ENCODE measurements at places on chromosomes 1 and 21.

GRCh38 chr1:8176279-8176678 lies 141.6 kb upstream of the SLC45A1 start:
- no peak for DNase-seq

- DNase-seq, result no peak
Observed at GRCh38 chr1:30915491-30916230, 7.1 kb upstream of the SDC3 start.

DNA sequence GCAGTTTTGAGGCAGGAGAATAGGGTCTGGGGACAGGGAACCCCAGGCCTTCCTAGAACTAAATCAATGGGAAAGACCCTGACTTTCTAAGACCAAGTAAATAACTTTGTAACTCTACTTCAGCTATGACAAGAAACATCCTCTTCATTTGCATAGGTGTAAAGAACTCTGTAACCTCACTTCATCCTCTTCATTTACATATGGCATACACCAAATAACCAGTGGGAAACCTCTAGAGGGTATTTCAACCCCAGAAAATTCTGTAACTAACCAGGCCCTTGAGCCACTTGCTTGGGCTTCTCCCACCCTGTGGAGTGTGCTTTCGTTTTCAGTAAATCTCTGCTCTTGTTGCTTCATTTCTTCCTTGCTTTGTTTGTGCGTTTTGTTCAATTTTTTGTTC lies 495.6 kb downstream of the SIPA1L2 start:
- DNase-seq, result no peak

GRCh38 chr1:101051688-101052638 lies 26.4 kb upstream of the DPH5 start:
- no peak for DNase-seq

GRCh38 chr1:97693601-97694000 lies 227.2 kb downstream of the DPYD start:
- no peak for DNase-seq

DNA sequence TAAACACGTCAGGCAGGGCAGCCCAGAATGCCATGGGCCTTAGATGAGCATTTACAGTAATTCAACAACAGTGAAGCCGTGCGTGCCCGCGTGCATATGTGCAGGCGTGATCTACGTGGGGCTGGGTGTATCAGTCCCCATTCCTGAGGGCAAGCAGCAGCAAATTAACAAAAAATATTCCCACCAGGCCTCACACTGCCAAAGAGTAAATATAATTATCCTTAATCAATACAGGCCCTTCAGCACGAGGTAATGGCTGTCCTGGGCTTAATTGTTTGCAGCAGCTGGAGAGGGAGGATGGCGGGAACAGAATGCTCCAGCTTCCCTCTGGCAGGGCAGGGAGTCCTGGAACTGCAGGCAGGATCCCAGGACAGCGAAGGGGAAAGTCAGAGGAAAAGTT lies 91.8 kb downstream of the DDX20 start:
- no peak for DNase-seq

DNA sequence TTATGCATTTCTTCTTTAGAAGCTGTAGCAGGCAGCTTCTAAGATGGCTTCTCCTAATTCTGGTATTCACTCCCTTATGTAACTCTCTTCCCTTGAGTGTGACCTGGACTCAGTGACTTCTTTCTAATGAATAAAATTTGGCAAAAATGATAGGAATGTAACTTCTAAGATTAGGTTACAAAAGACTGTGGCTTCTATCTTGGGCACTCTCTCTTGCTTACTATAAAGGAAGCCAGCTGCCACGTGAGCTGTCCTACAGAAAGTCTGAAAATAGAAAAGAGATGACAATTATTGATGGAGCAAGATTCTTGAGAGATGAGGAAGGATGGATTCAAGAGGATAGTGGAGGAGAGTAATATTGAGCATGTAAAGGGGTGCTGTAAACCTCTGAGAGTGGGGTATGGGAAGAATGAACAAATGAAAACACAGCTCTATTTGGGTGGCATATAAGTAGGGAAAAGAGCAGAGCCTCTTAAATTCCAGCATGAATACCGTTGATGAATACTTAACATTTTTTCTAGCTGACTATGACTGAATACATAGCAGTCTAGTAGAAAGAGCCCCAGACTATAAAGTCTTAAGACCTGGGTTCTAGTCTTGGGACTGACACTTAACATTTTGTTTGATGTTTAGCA lies 5.5 kb downstream of the TSEN15 start:
- peak; percentile 83 for DNase-seq

- peak; percentile 54 for DNase-seq
Observed at GRCh38 chr21:34630536-34631143, 15.7 kb upstream of the RCAN1 start.

DNA sequence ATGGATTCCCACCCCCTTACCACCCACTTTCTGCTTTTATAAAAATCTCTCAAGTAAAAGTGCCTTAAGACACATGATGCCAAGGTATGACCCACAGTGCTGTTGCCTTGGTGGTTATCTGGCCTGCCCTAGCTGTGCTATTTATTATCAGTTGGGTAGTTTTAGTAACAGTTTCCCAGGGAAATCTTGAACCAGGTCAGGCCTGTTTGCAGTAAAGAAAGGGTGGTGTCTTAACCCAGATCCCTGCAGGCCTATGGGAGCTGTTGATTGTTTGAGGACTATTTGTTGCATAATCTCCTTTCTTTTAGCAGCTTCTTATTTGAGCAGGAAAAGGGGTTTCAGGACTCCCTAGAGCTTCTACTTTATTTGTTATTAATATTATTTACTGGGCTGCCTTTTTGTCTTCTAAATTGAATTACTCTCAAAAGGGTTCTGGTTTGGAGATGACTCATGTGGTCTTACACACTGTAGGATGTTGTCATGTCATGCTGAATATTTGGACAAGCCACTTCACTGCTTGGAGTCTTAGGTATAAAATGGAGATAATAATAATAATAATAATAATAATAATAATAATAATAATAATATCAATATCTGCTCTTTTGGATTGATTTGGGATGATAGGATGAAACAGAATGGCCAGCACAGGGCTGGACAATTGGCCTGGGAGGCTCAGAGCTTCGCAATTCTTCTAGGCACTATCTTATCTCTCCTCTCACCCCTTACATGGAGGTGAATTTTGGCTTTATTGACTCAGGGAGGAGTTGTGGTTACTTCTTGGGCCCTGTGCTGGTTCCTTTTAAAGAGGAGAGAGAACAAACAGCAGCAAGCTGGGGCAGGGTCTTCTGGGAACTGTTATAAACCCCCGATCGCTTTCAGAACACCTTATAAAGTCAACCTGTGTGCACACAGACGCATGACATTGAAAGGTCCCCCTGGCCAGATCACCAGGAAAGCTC lies 252.1 kb downstream of the PRDM2 start:
- DNase-seq, result no peak

DNA sequence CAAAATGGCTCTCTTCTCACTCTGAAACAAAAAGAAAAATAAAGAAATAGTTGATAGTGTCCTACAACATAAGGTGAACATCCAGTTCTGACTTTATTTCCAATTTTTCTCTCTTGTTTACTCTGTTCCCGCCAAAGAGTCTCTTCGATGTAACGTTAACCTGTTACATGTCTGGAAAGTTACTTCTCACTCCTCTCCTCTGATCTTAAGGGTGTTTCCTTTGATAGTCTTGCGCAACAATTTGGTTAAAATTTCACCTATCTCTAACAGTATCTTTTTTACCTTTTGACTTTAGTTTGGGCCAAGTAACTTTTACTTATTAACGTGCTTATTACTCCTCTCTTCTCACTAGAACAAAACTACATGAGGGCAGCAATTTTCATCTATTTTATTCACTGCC lies 1450.2 kb downstream of the BRINP3 start:
- no peak for DNase-seq

GRCh38 chr21:46627726-46628125 lies 7.7 kb upstream of the PRMT2 start:
- DNase-seq, result no peak

DNA sequence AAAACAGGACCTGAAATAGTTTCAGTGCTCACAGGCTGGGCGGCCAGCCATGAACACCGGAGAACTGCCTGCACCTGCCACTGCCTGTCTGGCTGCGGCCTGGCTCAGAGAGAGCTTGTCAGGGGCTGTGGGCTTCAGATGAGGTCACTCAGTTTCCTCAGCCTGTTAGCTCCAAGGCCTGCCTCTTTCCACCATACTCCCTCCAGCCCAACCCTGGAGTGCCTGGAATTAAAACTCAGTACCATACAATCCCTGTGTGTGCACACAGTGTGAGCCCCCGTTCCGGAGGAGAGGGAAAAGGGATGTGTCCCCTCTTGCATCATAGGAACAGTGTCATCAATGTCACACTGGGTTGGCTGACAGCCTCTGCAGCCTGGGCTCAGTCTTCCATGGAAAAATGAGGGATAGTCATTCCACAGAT lies 16.2 kb downstream of the CACNA1S start:
- no peak for DNase-seq

DNA sequence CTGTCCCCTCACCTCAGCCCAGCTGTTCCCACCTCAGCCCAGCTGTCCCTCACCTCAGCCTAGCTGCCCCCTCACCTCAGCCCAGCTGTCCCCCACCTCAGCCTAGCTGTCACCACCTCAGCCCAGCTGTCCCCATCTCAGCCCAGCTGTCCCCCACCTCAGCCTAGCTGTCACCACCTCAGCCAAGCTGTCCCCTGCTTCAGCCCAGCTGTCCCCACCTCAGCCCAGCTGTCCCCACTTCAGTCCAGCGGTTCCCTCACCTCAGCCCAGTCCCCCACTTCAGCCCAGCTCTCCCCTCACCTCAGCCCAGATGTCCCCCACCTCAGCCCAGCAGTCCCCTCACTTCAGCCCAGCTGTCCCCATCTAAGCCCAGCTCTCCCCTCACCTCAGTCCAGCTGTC lies 88.4 kb upstream of the CSF3R start:
- DNase-seq, result no peak

DNA sequence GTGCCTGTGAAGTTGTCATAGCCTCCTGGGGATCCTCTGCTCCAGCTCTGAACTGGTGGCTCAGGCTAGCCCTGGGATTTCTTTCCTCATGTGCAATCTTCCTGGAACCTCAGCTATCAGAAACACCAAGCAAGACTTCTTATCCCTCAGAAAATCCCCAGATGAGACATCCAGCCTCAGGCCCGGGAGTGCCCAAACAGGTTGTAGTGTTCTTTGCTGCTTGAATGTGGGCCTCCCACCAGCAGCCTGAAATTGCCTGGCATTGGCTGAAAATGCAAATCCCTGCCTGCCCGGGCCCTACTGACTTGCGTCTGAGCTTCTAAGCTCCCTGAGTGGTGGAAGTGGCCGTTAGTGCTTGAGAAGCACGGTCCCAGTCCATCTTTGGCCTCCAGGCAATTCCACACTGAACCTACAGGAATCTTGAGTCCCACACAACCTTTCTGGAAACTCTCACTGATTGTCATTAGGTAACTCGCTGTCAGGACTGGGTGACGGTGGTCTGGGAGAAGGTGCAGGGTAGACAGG lies 146.8 kb downstream of the ZBTB18 start:
- no peak for DNase-seq

DNA sequence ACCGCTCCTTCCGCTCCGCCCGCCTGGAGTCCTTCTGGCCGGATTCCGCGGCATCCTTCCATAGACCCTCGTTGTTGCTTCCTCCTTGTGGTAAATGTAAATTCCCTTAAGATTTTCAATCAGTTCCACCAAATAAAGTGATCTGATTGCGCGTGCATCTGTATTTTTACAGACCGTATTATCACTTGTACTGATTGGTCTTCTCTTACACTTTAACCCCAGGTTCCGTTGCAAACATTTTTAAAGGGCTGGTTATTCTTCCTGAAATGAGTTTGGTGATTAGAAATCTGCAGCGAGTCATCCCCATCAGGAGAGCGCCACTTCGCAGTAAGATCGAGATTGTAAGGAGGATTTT lies 483 bp downstream of the YBEY start:
- no peak for DNase-seq

- peak; percentile 83 for DNase-seq
Observed at GRCh38 chr1:35637401-35637809, 3.9 kb downstream of the PSMB2 start.

GRCh38 chr21:42258150-42258884 lies 39.4 kb downstream of the ABCG1 start:
- DNase-seq, result peak; percentile 47

DNA sequence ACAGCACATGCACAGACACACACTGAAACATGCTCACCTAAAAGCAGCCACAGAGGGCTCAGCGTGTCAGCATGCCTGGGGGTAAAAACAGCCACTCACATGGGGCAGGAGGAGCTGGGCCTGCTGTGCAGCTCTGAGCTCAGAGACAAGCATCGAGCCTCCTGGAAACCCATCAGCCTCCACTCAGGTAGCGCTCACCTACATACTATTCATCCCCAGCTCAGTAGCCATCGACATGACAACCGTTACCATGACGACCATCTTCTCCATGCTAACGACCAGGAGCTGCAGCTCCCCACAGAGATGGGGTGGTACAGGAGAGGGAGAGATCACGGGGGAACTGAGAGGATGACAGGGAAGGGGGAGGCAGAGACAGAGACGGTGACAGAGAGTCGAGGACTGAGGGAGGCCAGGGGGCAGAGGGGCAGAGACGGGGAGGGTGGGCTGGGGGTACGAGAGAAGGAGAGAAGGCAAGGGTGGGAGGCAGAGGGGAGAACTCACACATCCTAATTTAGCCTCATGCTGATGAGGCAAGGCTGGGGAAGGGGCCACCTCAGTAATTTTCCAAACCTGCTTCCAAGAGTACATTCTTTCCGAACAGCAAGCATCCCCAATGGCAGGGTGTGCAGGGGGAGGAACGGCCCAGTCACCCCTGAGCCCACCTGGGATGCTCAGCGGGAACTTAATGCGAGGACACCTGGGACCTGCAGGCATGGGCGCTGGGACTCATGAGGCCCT lies 28.4 kb downstream of the SDC3 start:
- no peak for DNase-seq

DNA sequence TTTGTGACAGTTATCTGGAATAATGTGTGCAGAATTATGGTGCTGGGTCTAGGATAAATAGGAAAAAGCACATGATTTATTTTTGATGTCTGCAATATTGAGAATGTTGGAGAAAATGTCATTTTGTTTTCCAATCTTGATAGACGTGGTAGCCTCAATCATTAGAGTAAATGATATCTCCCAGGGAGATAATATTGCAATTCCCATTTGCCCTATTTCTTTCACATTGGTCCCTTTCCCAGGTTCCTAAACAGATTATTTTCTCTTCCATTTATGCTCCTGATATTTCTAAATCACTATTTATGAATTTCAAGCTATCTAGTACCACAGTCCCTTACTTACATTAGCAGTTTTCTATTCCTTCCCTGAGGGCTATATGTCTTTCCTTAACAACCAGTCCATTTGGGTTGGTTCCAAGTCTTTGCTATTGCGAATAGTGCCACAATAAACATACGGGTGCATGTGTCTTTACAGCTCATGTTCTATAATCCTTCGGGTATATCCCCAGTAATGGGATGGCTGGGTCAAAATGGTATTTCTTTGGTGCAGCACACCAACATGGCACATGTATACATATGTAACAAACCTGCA lies 447.3 kb downstream of the PLA2G4A start:
- no peak for DNase-seq

DNA sequence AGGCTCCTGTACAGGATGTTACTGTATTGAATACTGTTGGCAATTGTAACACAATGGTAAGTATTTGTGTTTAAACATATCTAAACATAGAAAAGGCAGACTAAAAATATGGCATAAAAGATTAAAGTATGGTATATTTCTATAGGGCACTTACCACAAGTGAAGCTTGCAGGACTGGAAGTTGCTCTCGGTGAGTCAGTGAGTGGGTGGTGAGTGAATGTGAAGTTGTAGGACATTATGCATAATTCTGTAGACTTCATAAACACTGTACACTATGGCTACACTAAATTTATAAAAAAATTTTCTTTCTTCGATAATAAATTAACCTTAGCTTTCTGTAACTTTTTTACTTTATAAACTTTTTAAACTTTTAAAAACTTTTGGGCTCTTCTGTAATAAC lies 13.7 kb upstream of the TRIM62 start:
- peak; percentile 61 for DNase-seq

- peak; percentile 37 for DNase-seq
Observed at GRCh38 chr1:220789532-220790147, 2.9 kb downstream of the MTARC1 start.

Measured in iris pigment epithelial cell (primary cell).